ENCODE measurements at places on chromosomes 16 and 17.

DNA sequence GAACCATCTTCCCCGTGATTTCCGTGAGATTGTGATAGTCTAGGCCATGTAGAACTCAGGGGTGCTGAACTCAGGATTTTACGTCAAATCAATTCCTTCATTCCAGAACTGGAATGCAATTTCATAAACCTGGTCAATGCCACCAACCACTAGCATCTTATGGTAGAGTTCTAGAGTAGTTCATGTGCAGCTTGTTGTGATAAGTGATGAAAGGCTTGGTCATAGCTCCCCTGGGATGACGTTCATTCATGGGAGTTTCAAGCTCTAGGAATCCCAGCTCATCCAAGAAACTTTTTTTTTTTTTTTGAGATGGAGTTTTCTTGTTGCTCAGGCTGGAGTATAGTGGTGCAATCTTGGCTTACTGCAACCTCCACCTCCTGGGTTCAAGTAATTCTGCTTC lies 3.7 kb upstream of the DPEP2 start:
- DNase-seq: peak; percentile 38

- no peak for DNase-seq
Observed at GRCh38 chr16:74563828-74564263, 43.1 kb downstream of the GLG1 start.

- DNase-seq: peak; percentile 85
Observed at GRCh38 chr16:57316390-57317017, 32.0 kb upstream of the PLLP start.

DNA sequence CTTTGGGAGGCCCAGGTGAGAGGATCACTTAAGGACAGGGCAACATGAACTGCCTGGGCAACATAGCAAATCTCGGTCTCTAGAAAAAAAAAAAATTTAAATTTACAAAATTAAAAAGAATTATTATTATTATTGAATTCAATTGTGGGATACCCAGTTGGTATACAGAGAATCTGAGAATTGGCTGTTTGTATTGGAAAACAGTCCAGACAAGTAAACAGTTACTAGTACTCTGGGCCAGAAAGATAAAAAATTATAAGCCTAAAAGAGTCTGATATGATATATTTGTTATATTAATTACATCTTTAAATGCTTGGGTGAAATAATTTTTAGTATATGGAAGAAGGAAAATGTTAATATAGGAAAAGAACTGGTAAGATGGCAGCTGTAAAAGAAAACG lies 15.0 kb downstream of the CCDC47 start:
- no peak for DNase-seq

GRCh38 chr16:3654249-3654991 lies at the start of gene DNASE1:
DNASE1 (plus strand) TSS chr16:3654691; CDS start chr16:3655374, 683 bp downstream.
- DNase-seq: peak; percentile 43

GRCh38 chr16:12403746-12404658 lies 399.7 kb downstream of the CPPED1 start:
- no peak for DNase-seq

- DNase-seq: no peak
Observed at GRCh38 chr17:74608511-74608910, 15.0 kb downstream of the CD300E start.

Measured in fibroblast of skin of right quadriceps (primary cell).